ENCODE measurements at places on chromosomes 7 and 10. TPM values are rescaled to one million over a fixed set of nuclear protein-coding genes. Genes with fewer than 3 reads are reported as not detected.

AVPI1 gene
- total RNA-seq: 13.7 TPM

GRCh38 chr7:15236952-15237351 lies 324.9 kb downstream of the AGMO start:
- no peak for DNase-seq

GAD2 gene
- total RNA-seq: not detected

GRCh38 chr7:114530057-114530611 lies 115.5 kb downstream of the FOXP2 start:
- DNase-seq: no peak

DNA sequence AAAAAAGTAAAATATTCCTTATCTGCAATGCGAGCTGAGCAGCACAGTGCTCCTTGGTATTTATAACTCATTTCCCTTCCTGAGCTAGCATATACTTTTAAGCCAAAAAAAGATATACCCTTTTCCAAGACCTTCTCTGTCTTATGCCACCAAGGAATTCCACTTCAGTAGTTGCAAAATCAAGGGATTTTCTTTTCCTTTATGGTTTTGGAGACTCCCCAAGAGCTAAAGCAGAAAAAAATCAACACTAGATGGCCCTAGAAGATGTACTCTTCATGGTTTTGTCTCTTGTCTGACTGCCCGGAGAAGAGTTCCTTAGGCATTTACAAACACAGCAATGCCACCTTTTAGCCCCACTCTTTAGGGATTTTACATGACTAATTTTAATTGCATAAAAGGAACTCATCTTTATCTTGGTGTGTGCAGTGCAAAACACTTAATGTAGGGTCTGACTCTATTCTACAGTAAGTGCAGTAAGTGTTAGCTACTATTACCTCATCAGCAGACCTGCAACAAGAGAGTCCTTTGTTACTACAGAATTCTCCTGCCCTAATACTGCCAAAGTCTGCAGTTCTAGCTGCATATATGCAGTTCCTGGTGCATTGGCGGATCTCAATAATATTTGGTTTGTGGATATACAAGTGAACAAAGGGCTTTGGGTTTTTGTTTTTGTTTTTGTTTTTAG lies 443.3 kb downstream of the GFRA1 start:
- no peak for DNase-seq

DNA sequence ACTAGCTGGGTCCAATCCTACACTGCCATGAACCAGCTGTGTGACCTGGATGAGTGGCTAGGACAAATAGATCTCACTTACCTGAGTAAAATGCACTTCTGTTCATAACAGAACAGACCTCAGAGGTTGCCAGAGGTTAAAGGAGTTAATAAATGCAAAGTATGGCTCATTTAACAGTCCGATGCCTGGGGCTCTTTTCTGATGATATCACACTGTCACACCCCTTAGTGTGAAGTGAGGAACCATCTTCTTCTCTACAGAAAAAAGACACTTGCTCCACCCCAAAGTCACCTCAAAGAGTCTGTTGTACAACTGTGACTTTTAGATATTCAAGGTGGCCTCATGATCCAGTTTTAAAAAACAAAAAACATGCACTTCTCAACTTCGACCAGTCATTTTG lies 21.5 kb upstream of the TARP start:
- no peak for DNase-seq

- no peak for DNase-seq
Measured at GRCh38 chr7:92705831-92706230, 115.6 kb upstream of the FAM133B start.

WDR86 gene
- 6.5 TPM for total RNA-seq

DNA sequence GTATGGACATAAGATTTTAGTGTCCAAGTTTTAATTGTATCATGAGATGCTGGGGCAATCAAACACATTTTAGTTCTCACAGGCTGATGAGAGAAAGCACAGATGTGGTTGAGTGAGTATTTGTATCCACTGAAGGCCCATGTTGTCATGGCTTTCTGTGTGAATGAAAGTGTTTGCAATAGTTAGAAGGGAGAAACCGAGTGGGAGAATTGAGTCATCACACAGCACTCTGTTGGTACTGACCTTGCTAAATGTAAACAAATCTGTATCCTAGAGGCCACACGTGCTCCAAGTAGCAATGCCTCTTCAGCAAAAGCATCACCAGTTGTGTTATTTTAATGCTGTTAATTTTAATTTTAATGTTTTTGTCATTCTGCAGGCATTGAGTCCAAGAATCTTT lies 121.2 kb downstream of the EMX2 start:
- no peak for DNase-seq

All from CD8-positive, alpha-beta T cell (primary cell).